ENCODE measurements at places on chromosomes 16 and 17.

DNA sequence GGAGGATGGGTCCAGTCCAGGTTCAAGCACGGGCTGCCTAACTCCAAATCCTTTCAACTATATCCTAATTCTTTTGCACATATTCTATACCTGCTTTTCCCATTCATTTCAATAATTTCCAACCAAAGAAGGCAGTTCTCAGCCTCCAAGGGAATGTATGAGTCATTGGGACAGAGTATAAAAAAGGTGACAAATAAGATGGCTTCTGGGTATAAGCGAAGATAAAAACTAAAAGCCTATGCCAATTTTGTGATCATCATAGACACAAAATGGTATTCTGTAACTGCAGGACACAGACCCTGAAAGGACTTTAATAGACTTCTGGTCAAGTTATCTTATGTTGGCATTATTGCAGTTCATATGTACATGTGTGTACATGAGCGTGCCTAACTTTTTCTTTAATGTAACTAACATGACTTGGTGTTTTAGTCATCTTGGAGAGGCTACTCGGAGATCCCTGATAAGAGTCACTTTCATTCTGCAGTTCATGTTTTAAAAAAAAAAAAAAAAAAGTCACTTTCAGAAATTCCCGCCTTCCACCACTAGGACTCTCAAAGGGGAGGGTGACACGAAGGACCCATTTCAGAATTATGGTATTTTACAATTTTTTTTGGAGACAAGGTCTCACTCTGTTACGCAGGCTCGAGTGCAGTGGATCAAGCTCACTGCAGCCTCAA is 17.3 kb downstream of the COG1 start:
- DNase-seq: no peak

DNA sequence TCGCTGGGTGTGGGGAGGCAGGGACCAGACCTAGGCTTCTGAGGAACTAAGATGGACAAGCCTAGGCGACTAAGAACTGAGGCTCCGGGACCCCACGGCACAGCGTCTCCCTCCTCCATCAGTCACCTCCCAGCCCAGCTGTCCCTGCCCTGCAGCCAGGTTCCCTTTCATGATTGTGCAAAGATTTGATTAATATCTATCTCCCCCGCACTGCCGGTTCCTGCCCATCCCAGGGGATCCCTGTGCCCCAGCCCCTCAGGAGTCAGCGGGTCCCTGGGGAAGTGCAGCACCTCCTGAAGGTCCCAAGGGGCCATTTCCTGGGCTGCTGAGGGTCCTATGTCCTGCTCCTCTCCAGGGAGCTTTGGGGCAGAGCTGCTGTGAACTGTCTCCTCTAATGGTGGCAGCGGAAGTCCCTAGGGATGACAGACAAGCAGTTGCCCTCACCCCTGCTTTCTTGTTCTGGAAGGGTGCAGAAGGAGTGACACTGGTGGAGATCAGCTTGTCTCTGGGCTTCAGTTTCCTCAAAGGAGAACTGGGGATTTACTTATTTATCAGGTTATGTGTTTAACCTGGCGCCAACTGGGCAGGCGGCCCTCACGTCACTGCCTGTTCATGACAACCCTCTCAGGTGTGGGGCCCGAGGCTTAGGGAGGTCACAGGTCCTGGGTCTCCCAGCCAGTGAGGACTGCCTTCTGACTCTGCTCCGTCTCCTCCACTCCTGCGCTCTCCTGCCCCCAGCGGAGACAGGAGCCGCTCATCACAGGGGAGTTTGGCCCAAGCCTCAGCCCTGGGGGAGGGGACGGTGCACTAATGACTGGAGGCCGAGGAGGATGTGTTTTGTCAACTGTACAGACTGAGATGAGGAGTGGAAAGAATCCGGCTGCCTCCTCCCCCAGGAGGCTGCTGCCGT is 1.9 kb upstream of the C16orf74 start:
- no peak for DNase-seq

DNA sequence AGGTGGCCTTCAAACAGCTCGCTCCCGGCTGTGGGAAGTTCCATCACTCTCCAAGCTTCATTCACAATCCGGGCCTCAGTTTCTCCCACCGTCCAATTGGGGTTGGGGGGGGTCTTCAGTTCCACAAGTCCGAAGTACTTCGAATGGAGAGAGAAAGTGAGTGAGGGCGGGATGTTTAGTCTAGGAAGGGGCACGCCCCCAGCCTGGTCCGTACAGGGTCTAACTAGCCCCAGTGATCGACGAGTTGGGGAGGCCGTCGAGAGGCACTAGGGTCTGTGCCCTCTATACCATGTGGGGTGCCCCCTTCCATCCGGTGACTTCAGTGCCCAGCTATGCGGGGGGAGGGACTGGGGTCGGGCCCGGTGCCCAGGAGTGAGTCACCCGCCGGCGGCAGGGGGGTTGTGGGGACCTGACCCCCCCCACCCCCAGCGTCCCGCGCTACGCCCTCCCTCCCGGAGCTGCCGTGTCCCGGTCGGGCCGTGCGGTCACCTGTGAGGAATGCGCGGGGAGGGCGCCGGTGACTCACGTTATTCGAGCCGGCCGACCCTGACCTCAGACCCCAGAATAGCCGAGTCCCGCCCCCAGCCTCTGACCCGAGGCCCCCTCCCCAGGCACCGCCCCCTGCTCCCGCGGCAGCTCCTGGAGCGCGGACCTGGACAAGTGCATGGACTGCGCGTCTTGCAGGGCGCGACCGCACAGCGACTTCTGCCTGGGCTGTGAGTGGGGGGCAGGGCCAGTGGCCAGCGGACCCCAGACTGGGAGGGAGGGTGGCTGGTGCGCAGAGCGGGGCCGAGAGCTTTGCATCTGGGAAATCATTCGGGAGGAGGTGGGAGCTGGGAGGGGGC is 658 bp downstream of the TNFRSF12A start:
- peak; percentile 56 for DNase-seq

GRCh38 chr17:79874329-79874981 is 35.2 kb upstream of the CBX4 start:
- DNase-seq: no peak

- DNase-seq: no peak
These were observed 6.2 kb downstream of the BECN1 start for GRCh38 chr17:42817866-42818265.

- no peak for DNase-seq
These were observed 100.3 kb downstream of the MAF start for GRCh38 chr16:79500286-79500685.

DNA sequence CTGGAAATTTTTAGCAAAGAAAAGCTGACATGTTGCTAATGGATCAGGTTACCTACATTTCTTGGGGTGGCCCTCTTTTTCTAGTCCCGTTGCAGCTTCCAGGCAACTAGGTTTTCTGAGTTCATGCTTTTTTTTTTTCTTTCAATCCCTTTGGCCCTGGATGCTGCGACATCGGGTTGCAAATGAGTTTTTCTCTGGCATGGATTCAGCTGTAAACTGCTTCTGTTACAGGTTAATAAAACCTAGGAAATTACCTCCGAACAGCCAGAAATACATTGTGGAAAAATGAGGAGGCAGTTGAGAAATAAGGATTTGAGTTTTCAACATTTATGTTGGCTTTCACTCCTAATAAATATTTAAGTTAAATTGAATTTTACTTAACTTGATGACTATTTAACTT is 149.8 kb upstream of the MAF start:
- no peak for DNase-seq

DNA sequence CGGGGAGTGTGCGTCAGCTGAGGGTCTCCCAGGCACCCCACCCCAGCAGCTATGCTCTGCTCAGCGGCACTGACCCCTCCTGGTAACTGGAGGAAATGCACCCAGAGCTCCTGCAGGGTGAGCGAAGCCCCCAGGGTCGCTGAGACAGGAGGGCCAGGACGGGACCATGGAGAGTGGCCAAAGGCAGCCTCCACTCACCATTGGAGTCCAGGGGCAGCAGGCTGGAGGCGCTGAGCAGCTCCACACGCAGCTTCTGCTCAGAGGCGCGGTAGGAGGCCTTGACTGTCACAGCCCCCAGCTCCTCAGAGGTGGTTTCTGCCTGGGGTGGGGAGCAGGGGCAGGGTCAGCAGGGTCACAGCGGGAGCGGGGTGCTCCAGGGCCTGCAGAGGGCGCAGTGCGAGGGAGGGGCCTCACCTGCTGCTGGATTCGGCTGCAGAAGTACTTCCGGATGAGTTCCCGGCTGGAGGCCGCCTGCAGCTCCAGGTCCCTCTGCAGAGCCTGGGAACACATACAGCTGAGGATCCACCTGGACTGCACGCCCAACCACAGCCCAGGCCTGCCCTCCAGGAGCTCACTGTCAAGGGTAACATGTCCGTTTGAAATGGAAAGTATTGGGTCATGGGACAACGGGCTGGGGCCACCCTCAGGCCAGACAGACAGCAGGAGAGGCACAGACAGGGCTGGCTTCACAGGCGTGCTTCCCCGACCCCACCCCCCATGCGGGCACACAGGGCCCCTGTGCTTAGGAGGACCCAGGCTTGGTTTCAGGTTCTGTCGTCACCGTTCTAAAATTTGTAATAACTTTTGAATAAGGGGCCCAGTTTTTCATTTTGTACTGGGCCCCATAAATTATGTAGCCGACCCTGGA is 13.8 kb downstream of the UNC13D start:
- DNase-seq: no peak

GRCh38 chr16:85029981-85030401 is 2.4 kb downstream of the KIAA0513 start:
- no peak for DNase-seq

GRCh38 chr16:70466805-70467076 is 12.3 kb downstream of the FCSK start:
- DNase-seq: no peak

- DNase-seq: no peak
These were observed 1.9 kb upstream of the MMP28 start for GRCh38 chr17:35797370-35797769.

GRCh38 chr16:13113741-13114140 is 212.3 kb downstream of the SHISA9 start:
- DNase-seq: no peak

- peak; percentile 7 for DNase-seq
These were observed 1.5 kb upstream of the ARHGDIG start for GRCh38 chr16:278863-279366.

DNA sequence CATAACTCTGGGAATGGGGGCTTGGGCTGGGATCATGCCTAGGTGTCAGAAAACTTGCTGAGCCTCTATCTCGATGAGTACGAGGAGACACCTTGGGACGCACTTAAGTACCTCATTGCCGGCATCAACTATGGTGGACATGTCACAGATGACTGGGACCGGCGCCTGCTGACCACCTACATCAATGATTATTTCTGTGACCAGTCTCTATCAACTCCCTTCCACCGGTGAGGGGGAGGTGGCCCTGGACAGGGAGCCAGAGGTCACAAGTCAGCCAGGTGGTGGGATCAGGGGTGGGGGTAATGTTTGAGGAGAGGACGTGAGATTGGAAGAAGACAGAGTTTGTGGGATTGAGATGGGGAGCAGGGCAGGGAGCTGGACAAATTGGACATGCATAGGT is 3.4 kb upstream of the KDM6B start:
- no peak for DNase-seq

- DNase-seq: no peak
These were observed 4.5 kb upstream of the HERPUD1 start for GRCh38 chr16:56927471-56927870.

- DNase-seq: no peak
These were observed 148.9 kb downstream of the RPTOR start for GRCh38 chr17:80693511-80693910.

- peak; percentile 30 for DNase-seq
These were observed at the start of gene HOXB13 for GRCh38 chr17:48728232-48729231. HOXB13 (minus strand) TSS chr17:48728750; CDS start chr17:48728593, 157 bp downstream.

GRCh38 chr17:19022747-19023146 is 18.2 kb upstream of the FAM83G start:
- DNase-seq: no peak

DNA sequence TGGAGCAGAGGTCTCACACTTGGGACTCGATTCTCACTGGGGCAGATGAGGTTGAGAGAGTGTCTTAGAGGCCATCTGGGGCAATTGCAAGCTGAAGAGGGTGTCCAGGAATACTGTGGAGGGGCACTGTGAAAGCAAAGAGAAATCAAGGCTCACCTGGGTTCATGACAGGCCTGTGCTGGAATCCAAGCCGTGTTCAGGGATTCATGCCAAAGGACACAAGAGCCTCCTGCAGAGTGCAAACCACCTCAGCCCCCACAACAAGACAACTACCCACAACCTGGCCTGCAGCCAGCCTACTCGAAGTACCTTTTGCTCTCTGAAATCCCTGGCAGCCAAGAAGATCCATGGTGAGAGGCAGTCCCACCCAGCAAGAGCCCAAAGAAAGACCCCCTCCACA is 2334.2 kb downstream of the TP53TG3F start:
- no peak for DNase-seq
